ENCODE measurements at places on chromosomes 11 and 22.

- no peak for DNase-seq
Measured at GRCh38 chr11:6253197-6253596, 6.4 kb upstream of the CCKBR start.

- no peak for DNase-seq
Measured at GRCh38 chr11:7630002-7630401, 43.3 kb downstream of the CYB5R2 start.

- DNase-seq: no peak
Measured at GRCh38 chr11:57560146-57560545, 7.3 kb downstream of the UBE2L6 start.

GRCh38 chr22:50621948-50622722, 5.8 kb downstream of the ARSA start:
- DNase-seq: no peak

GRCh38 chr11:62882788-62883501, 2.2 kb downstream of the SLC3A2 start:
- DNase-seq: no peak

- no peak for DNase-seq
Measured at GRCh38 chr11:34727228-34727737, 106.4 kb downstream of the EHF start.

- no peak for DNase-seq
Measured at GRCh38 chr22:27317971-27318428, 483.6 kb downstream of the MN1 start.

- DNase-seq: no peak
Measured at GRCh38 chr22:46352691-46353386, 17.3 kb downstream of the TRMU start.

DNA sequence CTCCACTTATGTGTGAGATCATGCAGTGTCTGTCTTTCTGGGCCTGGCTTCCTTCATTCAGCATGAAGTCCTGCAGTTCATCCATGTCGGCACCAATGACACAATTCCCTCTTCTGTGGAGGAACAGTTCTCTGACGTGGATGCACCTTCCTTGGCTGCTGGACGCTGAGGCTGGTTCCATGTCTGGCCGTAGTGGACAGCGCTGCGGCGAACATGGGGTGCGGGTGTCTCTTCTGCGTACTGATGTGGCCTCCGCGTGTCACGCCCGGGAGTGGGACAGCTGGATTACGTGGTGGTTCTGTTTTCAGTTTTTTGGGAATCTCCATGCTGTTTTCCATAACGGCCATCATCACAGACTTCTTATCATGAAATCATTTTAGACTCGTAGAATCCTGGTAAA, 16.9 kb upstream of the MUC2 start:
- DNase-seq: no peak

GRCh38 chr11:72528121-72528520, 93.8 kb upstream of the CLPB start:
- no peak for DNase-seq

GRCh38 chr11:68525930-68526329, 65.4 kb downstream of the PPP6R3 start:
- no peak for DNase-seq

DNA sequence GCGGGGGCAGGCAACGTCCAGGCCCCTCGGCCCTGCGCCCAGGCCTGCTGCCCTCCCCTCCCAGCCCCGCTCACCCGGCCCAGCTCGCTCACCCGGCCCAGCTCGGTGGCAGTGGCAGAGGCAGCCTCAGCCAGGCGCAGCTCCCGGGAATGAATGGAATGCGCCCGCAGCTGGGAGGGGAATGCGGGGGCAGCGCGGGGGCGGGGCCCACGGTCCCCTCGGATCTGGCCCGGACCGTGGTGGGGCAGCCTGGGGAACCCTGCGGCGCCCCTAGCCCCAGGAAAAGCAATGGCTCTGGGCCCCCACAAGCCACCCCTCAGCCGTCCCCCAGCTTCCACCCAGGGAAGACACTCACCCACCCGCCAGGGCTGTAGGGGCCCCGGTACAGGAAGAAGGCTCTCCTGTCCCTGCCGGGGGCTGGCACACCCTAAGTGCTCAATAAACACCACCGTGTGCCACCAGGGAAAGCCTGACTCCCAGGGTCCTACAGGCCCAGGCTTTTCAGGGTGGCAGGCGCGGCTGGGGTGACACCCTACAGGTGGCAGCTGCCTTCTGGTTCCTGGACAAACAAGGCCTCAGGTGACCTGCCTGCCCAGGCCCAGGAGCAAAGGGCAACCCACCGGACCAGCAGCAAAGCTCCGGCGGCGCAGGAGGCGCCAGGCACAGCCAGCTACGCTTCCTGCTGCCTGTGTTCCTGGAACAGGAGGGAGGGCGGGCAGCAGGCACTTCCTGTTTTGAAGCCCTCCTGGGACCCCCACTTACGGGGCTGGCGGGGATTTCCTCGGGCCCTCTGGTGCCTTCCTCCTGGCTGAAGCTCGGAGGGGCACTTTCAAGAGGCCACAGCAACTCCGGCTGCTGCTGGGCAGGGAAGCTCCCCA, 13.8 kb downstream of the PLXNB2 start:
- DNase-seq: no peak

GRCh38 chr11:119547511-119547910, 124.5 kb upstream of the THY1 start:
- DNase-seq: no peak

DNA sequence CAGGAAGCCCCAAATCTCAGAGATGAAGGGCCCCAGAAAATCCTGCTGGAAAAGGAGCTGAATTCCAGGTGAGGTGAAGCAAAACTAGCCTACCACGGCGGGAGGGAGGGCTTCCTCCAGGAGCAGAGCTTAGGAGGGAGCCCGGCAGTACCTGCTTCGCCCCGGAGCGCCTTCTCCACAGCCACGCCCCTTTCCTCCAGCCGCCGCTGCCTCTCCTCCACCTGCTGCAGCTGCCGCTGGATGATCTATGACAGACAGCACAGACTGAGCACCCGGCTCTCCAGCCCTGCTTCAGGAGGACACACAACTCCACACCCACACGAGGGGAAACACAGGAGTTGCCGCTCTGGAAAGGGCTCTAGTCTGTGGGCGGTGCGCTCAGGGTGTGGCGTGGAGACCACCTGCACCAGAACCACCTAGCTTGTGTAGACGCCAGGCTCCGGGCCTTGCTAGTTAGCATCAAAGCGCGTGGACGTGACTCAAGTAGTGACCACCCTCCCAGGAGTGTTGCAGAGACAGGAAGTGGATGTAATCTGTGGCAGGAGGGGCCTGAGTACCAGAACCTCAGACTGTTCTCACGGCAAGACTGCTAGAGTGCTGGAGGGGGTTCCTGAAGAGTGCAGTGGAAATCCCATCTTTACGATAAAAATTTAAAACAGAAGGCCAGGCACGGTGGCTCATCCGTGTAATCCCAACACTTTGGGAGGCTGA, 34.6 kb upstream of the BID start:
- no peak for DNase-seq

GRCh38 chr11:86153439-86153838, 84.6 kb upstream of the PICALM start:
- DNase-seq: no peak

GRCh38 chr11:31598454-31598853, 88.9 kb downstream of the ELP4 start:
- no peak for DNase-seq

DNA sequence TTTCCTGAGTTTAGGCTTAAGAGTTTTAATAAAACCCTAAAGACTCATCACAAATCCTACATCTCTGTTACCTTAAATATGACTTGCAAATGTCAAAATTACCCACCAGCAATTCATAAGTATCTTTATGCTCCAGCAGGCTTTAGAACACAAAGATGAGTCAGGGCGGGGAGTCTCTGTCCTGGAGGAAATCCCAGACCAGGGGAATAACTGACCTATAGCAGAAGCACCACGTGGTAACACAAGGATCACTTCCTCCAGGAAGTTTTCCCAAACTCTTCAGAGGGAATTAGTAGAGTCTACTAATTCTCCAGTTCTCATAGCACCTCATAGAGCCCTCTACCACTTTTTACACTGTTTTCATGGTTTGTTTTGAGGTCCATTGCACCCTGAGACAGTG, 217.0 kb downstream of the NAV2 start:
- no peak for DNase-seq

DNA sequence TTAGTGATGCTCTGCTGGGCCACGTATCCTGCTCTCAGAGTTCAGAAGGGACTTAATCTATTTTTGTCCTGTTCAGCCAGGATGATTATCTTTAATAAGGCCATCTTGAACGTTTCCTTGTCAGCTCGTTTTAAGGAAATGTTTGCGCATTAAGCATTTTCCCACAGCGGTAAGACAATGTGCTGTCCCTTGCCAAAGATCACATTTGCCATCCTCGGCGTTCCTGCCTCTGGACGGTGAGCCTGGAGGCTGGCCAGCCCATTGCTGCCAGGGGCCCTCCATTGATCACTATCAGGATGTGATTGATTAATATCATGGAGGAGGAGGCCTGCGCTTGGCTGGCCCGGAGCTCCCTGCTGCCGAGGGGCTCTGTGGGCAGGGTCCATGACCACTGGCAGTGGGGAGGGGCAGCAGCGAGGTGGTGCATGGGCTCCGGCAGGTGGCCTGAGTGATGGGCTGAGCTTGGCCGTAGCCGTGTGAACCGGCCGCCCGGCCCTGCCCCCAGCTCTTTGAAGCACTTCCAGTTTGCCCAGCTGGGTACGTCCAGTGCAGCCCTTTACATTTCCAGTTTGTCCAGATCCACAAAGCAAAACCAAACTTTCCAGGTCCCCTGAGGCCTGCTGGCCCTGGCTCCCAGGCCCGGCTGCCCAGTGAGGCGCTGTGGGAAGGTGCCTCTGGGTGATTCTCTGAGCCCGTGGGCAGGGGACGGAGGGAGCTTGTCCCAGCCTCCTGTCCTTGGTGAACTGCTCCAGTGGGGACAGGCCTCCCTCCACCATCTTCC, 49.5 kb upstream of the SMIM38 start:
- DNase-seq: no peak

DNA sequence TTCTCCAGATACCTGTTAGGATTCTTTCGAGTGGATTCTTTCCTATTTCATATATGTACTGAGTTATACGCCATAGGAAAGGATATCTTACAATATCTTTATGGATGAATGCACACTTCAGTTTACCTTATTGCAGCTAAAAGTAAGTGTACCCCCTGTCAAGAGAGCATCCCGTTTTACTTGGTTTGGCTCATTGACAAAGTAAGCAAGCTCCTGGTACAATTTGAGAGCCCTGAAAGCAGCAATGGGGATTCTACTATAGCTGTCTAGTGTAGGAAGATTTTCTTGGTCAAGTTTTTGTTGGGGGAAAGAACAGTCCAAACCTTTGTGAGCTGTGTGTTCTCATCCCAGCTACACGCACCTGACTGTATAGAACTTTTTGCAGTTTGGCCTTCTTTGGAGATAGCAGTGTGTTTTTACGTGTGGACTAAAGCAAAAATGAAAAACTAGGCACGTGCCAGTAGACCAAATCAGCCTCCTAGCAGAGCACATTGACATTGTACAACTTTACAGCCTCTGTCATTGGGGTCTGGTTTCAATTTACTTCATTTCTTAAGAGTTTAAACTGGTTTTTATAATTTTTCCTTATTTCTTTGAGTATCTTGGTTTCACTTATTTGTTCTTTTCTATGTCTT, 44.0 kb downstream of the PPP6R3 start:
- DNase-seq: no peak

Measured in stimulated activated CD8-positive, alpha-beta memory T cell treated with anti-CD3 and anti-CD28 coated beads, Interleukin-2, amount 100 ng/mL, for 48 hours (primary cell).